ENCODE measurements at places on chromosomes 7 and 10. TPM values are rescaled to one million over a fixed set of nuclear protein-coding genes. Genes with fewer than 3 reads are reported as not detected.

DNA sequence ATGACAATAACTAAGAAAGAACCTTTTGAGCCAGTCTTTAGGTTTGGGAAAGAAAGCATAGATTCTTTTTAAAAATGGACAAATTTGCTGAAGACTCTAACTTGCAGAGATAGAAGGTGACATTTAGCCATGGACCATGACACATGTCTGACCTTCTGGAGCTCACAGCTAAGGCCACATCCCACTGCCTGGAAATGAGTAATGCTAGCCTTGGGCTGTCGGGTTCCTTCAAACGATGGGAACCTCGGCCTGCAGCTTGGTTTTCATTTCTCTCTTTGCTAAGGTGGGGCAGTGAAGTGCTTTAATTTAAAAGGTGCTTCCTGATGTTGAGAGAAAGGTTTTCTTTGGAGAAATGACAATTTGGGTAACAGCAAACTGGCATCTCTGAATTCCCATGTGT, 223.2 kb downstream of the FANK1 start:
- no peak for DNase-seq

GRCh38 chr7:131196803-131197202, 130.9 kb upstream of the MKLN1 start:
- DNase-seq: no peak

GRCh38 chr7:128456255-128456725, 612 bp downstream of the HILPDA start:
- no peak for DNase-seq

The MYH16 gene
- not detected for total RNA-seq

GRCh38 chr10:69846293-69846921, 44.7 kb downstream of the COL13A1 start:
- DNase-seq: no peak

The STEAP1 gene
- 70.0 TPM for total RNA-seq

GRCh38 chr10:73406846-73407245, 7.0 kb downstream of the ANXA7 start:
- DNase-seq: no peak

The PLCE1 gene
- total RNA-seq: 5.7 TPM

The FOXI2 gene
- total RNA-seq: not detected

DNA sequence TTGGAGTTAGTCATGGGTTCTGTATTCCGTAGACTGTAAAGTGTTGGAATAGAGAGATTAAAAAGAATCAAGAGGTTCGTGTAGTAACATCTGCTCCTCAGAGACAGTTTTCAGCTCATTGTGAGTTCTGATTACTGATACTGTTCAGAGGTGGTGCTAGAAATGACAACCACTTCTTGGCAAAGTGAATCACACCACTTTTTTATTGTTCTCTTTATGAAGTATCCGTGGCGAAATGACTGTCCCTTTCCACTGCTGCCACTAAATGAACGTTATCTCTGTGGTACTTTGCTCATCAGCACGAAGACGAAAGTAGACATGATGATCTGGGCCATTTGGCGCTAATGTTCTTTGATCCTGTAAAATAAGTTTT, 860 bp downstream of the RPP30 start:
- no peak for DNase-seq

DNA sequence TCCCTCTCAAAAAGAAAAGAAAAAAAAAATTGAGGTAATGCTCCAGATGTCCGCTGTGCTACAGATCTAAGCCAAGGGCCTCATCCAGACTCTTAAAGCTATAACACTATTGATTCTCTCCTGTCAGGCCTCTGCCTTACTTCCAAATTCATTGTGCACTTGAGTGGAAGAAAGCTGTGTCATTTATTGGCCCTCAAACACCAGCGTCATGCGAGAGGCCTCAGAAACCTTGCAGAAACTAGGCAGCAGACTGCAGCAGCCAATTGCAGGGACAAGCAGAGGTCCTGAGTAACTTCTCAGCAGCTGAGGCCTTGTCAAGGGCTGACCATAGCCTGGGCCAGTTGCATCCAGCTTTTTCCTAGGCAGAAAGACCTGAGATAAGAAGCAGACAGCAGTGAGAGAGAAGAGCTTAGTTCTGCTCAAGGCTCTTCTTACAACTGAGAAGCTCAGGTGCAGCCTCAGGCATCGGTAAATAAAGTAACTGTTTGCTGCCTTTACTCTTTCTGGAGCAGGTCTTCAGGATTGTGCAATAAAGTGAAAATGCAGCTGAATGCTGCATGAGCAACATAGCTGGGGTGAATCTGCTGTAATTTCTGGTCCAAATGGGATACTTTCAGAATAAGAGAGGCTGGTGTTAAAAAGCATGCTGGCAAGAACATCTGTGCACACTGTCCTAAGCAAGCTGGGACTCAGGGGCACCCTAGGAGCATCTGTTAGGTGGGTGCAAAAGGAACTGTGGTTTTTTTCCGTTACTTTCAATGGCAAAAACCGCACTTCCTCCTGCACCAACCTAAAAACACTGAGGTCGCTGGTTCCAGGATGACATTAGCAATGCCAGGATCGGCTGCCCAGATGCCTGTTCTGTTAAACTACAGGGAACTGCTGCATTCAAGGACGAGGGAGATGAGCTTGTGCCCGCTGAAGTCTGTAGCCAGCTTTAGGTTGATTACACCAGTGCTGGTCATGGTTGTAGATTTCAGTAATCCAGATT, 181.8 kb upstream of the PFKP start:
- DNase-seq: no peak

DNA sequence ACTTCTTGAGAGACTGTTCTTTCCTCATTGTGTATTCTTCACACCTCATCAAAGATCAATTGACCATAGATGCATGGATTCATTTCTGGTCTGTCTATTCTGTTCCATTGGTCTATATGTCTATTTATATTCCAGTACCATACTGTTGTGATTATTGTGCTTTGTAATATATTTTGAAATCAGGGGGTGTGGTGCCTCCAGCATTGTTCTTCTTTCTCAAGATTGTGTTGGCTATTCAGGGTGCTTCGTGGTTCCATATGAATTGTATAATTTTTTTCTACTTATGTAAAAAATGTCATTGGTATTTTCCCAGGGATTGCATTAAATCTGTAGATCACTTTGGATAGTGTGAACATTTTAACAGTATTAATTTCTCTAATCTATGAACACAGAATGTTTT, 106.5 kb downstream of the EPC1 start:
- no peak for DNase-seq

DNA sequence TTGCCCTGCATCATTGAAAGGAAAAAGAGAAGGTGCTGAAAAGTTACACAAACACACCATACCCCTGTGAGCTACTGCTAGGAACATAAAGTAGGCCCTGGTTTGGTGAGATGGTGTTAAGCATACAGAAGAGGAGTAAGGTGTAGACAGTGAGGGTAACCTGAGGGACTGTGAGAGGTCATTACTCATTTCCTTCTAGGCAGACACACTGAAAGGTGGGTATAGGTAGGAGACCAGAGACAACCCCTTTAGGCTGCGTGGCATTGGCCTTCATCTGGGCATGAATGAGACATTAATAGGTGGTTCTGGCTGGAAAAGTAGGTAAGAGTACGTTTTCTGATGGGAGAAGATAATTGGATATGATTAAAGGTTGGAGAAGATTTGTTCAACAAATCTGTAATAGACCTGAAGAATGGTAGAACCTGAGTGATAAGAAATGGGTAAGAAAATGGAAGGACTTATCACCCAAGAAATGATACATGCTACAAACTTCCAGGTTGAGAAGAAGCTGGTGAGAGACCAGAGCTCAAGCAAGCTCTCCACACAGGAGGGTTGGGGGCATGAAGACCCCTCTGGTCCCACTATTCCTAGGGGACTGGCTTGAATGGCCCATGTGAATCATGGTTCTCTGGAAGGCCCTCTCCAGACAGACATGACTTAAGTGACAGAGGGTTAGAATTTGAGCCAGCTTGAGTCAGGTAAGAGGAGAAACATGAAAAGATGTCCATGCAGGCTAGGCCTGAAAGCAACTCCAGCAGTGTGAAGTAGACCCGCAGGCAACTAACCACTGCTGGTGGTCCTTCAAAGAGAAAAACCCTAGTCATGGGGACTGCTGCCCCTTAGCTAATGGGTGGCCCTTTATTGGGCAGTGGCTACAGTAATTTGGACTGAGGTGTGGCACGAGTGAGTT, 3.8 kb downstream of the COMTD1 start:
- no peak for DNase-seq

- DNase-seq: peak; percentile 94
These were observed 32.2 kb upstream of the TMEM72 start for GRCh38 chr10:44878706-44879530.

GRCh38 chr10:103470761-103471653, 8.0 kb downstream of the CALHM3 start:
- no peak for DNase-seq

GRCh38 chr7:121195010-121195409, 133.8 kb upstream of the WNT16 start:
- DNase-seq: no peak

The LLCFC1 gene
- total RNA-seq: not detected

The SPAM1 gene
- total RNA-seq: not detected

GRCh38 chr10:59320355-59320754, 42.0 kb downstream of the FAM13C start:
- DNase-seq: no peak

Measured in mesenteric fat pad (tissue), 1 donor.